ENCODE measurements at places on chromosomes 4 and X.

DNA sequence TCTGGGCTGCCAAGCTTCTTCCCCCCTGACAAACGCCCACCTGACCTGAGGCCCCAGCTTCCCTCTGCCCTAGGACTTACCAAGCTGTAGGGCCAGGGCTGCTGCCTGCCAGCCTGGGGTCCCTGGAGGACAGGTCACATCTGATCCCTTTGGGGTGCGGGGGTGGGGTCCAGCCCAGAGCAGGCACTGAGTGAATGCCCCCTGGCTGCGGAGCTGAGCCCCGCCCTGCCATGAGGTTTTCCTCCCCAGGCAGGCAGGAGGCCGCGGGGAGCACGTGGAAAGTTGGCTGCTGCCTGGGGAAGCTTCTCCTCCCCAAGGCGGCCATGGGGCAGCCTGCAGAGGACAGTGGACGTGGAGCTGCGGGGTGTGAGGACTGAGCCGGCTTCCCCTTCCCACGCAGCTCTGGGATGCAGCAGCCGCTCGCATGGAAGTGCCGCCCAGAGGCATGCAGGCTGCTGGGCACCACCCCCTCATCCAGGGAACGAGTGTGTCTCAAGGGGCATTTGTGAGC, 37.0 kb downstream of the HTRA3 start:
- peak; percentile 53 for DNase-seq

DNA sequence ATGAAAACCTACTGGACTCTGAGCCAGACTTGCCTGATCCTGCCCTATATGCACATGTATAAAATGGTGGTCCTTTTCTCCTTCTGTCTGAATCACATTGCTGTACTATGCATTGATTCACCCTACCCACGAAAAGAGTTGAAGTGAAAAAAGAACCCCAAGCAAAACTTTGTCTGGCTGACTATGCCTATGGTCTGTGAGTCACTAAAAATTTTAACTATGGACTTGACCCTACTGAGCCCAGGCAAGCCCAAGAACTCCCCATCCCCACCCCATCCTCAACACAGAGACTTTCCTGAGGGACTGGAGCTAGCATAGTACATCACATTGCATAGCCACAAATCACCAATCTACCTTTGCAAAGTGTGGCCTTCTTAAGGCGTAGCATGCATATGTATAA, 116.6 kb upstream of the TENM3 start:
- no peak for DNase-seq

GRCh38 chrX:28550331-28550872, 36.8 kb upstream of the IL1RAPL1 start:
- no peak for DNase-seq

DNA sequence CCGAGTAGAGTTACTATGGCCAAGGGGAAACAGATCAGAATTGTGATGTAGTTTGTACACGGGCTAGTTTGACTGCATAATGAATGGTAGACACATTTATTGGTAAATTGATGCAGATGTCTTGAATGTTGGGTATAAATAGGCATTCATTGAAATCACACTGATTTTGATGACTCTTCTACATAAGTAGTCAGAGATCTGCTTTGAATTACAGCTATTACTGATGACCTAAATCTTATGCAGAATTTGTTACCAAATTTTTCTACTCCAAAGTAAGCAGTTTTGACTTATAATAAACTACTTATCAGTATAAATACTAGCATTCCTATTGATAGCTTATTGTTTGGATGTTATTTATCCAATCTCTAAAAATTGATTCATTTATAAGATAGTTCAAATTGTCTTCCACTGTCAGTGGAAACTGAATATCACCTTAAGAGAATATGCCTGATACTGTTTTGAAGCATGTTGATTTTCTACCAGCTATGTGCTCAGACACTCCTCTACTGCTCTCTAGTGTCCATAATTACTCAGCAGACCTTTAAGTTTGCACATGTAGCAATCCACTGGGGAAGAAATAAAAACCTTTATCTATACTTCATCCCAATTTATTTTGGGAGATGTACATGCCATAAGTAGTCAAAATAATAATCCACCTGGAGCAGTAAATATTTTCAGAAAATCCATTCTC, 120.3 kb downstream of the RASL11B start:
- no peak for DNase-seq

DNA sequence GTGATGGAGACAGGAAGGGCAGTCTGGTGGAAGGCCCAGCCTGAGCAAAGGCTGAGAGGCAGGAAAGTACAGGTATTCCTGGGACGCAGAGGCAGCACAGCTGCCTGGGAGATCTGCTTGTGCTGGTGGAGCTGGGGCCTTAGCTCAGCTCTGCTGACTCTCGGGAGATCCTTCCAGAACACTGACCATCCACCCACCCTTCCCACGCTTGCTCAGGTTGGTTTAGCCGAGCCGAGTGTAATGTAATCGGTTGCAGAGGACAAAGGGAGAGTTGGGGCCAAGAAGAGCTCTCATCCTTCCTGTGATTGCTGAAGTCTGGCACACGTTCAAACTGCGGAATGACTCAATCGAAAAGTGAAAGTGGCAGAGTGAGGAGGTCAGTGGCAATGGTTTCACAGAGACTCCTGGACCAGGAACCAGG, 43.1 kb upstream of the GPR78 start:
- DNase-seq = no peak

DNA sequence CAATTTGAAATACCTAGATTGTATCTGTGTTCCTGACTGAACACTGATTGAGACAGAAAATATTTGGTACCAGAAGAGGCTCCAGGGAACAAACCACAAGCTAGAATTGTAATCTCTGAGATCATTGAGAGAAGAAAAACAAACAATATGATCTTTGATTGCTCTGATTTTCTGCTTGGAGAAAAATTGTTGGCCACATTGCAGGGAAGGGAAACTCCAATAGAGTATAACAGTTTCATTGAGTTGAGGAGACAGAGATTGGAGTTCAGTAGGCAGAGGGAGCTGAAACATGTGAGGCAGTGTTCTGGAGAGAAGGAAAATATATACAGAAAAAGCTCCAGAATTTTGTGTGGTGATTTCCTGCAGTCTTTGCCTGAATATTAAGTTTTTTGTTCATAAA, 158.2 kb downstream of the C4orf33 start:
- DNase-seq = no peak

- DNase-seq = no peak
Measured at GRCh38 chr4:153513596-153513995, 47.4 kb downstream of the TMEM131L start.

DNA sequence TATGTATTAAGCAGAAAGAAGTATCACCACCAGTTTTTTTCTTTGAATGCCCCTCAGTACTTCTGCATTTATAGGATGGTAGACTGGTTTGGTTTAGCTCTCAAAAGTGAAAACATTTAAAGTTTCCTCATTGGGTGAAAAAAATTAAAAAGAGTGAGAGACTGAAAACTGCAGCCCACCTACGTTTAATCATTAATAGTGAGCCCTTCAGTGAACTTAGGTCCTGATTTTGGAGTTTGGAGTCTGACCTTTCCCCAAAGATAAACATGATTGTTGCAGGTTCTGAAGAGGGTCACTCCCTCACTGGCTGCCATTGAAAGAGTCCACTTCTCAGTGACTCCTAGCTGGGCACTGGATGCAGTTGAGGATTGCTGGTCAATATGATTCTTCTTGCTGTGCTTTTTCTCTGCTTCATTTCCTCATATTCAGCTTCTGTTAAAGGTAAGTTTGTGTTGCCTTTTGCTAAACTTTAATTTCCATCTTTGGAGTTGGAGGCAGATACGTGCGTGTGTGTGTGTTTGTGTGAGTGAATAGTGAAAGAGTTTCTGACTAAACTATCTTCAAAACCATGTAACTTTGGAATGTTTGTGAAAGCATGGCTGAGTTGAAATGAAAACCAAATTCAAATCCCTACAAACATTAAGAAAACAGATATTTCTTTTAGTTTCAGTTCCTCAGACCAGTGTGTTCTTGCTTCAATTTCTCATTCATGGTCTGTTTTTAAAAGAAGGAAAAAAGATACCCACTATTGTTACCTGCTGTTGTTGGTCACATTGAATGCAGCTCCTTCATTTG, at the start of gene MTTP:
MTTP (plus strand) TSS at position 295 of the 795 bp plus-strand sequence; CDS start at position 381, 86 bp downstream.
- DNase-seq = no peak

DNA sequence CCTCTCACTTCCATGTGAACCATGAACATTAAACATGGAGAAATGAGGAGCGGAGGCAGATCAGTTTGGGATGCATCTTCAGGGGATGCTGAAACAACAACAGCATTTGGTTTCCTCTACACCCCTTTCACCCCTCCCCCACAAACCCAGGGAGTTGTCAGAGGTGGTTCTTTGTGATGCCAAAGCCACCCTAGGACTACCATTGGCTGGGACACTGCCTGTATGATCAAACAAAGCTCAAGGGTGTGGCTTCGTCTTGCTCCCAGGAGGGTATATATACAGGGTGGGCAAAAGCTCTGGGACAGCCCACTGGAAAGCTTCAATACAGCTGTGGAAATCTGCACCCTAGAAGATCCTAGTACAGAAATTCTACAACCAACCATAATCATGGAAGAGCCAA, at the start of gene SPANXN4:
SPANXN4 (plus strand) TSS at position 301 of the 400 bp plus-strand sequence; CDS start at position 388, 87 bp downstream.
- no peak for DNase-seq

GRCh38 chrX:54178100-54178940, 4.7 kb downstream of the FAM120C start:
- no peak for DNase-seq

- DNase-seq = no peak
Measured at GRCh38 chr4:47065051-47065481, 33.7 kb downstream of the GABRB1 start.

DNA sequence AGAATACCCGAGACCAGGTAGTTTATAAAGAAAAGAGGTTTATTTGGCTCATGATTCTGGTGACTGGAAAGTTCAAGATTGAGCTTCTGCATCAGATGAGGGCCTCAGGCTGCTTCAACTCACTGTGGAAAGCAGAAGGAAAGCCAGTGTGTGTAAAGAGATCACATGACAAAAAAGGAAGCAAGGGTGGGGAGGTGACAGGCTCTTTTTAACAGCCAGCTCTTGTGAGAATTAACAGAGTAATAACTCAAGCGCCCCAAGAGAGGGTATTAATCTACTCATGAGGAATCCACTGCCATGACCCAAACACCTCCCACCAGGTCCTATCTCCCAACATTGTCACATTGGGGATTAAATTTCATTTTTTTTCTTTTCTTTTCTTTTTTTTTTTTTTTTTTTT, 6.3 kb upstream of the YIPF6 start:
- DNase-seq = no peak

GRCh38 chrX:141405853-141406492, 163.7 kb upstream of the SPANXC start:
- no peak for DNase-seq

GRCh38 chr4:188822698-188823097, 683.5 kb downstream of the TRIML1 start:
- DNase-seq = no peak

- no peak for DNase-seq
Measured at GRCh38 chrX:141278306-141278705, 36.0 kb upstream of the SPANXC start.

GRCh38 chrX:16120431-16120830, 2.9 kb upstream of the GRPR start:
- DNase-seq = no peak

DNA sequence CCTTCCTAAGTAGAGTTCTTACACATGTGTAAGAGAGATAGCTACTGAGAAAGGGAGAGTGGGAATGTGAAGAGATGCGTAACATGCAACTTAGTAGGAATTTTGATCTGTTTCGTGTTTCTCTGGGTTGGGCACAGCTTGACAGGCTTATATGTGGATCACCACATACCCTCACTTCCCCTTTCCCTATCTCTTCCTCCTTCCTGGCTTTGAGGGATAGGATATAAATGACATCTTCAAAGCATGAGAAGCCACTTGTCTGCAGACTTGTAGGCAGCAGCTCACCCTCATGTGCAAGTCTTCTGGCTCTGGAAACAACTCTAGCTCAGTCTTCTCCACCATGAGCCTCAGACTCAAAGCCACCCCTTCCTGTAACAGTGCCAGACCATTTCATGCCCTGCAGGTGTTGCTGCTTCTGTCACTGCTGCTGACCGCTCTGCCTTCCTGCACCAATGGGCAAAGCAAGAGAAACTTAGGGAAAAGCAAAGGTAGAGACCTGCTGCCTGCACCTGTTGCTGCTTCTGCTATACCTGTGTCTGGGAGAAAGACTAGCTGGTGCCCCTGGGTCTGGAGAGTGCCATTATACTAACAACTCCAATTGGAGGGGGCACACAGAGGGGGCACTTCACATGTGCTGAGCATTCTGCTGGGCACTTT, 5.4 kb upstream of the PF4V1 start:
- no peak for DNase-seq

GRCh38 chr4:15354371-15355297, 73.2 kb upstream of the C1QTNF7 start:
- no peak for DNase-seq

- no peak for DNase-seq
Measured at GRCh38 chr4:61630548-61630947, 430.4 kb downstream of the ADGRL3 start.

DNA sequence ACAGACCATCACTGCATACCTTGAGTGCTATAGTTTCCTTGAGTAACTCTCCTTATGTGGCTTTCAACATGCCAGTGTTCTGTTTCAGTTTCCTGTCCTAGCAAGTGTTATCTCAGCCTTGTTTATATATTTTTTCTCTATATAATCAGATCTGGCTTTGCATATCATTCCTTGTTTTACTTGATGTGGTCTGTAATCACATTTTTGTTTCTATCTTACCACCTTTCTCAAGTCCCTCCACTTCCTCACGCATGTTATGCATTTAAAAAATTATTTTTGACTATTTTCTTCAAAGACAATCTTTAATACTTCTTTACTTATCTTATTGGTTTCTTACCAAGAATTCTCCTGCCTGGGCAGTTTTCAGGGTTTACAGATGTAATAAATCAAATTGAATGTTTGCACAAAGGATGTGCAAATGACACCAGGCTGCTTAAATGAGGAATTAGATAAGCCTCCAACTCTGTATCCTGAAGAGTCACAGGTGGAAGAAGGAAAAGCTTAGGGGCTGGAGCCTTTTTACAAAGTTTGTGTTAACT, 351.2 kb downstream of the BMPR1B start:
- no peak for DNase-seq

DNA sequence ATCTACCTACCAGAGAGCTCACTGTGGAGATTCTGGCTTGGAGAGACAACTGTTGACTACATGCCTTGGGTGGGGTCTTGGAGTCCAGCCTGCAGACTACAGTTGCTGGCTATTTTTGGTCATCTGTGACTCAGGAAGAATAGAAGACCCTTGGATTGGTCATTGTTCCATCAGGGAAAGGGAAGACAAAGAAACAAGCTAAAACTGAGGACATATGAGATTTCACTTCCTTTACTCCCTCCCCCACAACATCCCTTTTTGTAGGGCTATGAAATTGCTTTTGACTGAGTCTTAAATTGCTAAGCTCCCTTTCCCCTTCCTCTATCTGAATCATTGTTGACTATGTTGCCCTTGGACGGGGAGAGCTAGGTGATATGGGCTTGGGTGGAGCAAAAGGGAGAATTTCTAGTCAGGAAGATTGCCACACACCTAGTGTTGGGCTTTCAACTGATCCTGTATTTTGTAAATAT, 11.7 kb downstream of the MSN start:
- no peak for DNase-seq

- no peak for DNase-seq
Measured at GRCh38 chr4:102533348-102533747, 32.2 kb downstream of the NFKB1 start.

GRCh38 chrX:20173313-20173712, 31.7 kb upstream of the EIF1AX start:
- DNase-seq = no peak

All from activated effector memory CD4-positive, alpha-beta T cell treated with anti-CD3 and anti-CD28 coated beads, Interleukin-2, amount 50 U/mL, for 16 hours (primary cell).